Glutamatergic neuron (in vitro differentiated cells): ENCODE measurements at places on chromosomes 5 and 9. TPM values are rescaled to one million over a fixed set of nuclear protein-coding genes. Genes with fewer than 3 reads are reported as not detected.

PCDHGA2 gene
- total RNA-seq = 3.0 TPM

IFNK gene
- not detected for total RNA-seq

DNA sequence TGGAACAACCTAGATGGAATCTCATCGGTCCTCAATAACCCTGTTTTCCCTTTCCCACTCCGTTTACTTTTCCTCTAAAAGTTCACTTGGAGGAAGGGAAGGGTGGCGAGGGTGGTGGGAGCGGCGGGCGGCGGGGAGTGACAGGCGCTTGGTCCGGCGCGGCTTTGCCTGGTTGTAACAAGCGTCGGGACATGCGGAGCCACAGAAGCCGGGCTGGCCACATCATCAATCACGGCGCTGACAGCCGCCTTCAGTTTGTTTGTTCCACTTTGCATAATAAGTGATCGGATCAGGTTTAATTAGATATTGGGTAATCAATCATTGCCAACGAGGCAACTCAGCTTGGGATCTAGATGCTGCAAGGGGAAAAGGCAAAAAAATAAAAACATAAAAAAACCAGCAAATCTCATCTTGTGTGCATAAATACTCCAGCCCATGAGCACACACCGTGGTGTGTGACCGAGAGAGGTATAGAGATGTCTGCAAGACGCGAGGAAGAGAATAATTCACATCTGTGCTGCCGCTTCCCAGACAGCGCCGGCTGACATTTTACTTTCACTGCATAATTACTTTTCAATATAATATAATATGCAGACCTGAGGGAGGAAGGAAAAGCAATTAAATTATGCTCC lies 396.2 kb upstream of the IRX4 start:
- H3K27ac ChIP-seq = no peak overlapping the region
- DNase-seq = no peak
- H3K4me1 ChIP-seq = peaks cover 1% of the 10 kb centered on the region
- no peaks in the 10 kb centered on the region for H3K36me3 ChIP-seq
- peaks cover 3% of the 10 kb centered on the region for H3K27me3 ChIP-seq

OR1Q1 gene
- not detected for total RNA-seq

- no peak for DNase-seq
- no peaks in the 10 kb centered on the region for H3K27me3 ChIP-seq
- H3K36me3 ChIP-seq = no peaks in the 10 kb centered on the region
- H3K4me3 ChIP-seq = no peak overlapping the region
- H3K4me1 ChIP-seq = peaks cover 71% of the 10 kb centered on the region
- H3K27ac ChIP-seq = peak overlapping the region; percentile 36
Observed at GRCh38 chr9:99119976-99120655, 15.2 kb downstream of the TGFBR1 start.

DNA sequence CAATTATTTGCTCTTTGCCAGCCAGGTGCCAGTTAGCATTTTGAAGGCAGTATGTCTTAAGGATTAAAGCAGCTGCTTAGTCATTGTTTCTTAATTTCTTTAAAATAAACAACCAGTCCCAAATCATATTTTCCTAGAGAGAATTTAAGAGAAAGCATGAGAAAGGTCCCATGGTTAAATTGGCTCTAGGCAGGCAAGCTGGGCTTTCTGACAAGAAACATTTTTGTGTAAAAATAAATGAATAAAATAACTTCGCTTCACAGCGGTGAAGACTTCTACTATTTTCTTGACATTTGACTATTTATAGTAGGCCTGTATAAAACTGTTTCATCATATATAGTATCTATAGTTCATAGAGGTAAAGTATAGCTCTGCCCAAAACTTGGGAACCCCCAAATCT lies 617.7 kb upstream of the C9orf72 start:
- no peak overlapping the region for H3K27ac ChIP-seq
- no peaks in the 10 kb centered on the region for H3K4me1 ChIP-seq
- DNase-seq = no peak
- no peaks in the 10 kb centered on the region for H3K36me3 ChIP-seq
- no peaks in the 10 kb centered on the region for H3K27me3 ChIP-seq

GRCh38 chr5:77987988-77988387 lies 211.8 kb upstream of the TBCA start:
- peaks cover 5% of the 10 kb centered on the region for H3K27me3 ChIP-seq
- DNase-seq = no peak
- no peak overlapping the region for H3K27ac ChIP-seq
- H3K4me1 ChIP-seq = peaks cover 33% of the 10 kb centered on the region
- H3K4me3 ChIP-seq = no peak overlapping the region
- H3K36me3 ChIP-seq = no peaks in the 10 kb centered on the region
